NCI-H345 (cell line): ENCODE measurements at places on chromosomes 1 and 21.

- no peak for DNase-seq
These were observed 18.0 kb downstream of the RHBDL2 start for GRCh38 chr1:38923607-38924006.

- DNase-seq = no peak
These were observed 6.5 kb downstream of the PODN start for GRCh38 chr1:53068314-53069099.

GRCh38 chr1:201742476-201742875 lies 86.5 kb upstream of the IPO9 start:
- no peak for DNase-seq

DNA sequence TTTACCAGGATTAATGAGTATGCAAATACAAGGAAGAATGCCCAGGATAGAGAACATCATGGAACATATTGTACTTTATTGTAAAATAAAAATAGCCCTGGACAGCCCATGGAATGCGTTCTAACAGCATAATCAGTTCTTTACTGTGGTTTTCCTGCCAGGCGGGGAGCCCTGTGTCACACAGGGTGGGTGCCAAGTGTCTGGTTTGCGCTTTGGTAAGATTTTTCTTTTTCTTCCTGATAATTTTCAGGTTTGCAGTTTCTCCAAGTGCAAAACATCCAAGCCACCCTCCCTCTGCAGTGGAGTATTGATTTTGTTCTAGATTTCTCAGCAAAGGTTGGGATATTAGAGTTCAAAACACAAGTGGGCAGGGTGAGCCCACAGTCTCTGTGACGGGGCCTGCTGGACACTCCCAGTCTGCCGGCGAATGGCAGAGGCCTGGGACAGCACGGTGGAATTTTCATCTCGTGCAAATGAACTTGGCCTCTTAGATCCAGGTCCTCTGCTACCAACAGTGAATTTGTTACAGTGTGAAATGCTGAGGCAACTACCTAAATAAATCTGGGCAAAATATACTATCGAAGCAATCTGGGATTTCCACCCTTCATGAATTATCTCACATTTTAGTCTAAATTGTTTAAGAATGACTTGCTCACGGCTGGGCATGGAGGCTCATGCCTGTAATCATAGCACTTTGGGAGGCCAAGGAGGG lies 15.6 kb upstream of the KCNJ15 start:
- DNase-seq = no peak

- no peak for DNase-seq
These were observed 2.2 kb downstream of the SLC19A2 start for GRCh38 chr1:169483500-169483966.

GRCh38 chr1:208977012-208977411 lies 606.5 kb upstream of the CAMK1G start:
- DNase-seq = no peak

DNA sequence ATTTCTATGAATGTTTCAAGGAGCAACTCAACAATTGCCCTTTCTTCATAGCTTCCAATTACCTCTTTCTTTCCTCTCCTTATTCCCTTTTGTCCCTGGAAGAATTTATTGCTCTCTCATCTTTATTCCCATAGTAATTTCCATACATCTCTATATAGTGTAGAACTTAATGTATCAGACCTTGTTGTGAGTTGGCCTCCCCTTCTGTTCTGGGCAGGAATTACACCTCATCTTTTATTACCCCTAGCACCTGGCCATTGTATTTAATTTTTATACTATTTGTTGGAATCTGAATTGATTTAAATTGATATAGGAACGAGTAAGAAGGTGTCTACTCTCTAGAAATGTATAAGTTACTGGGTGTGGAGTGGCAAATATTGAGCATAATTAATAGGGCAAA lies 114.5 kb downstream of the CACHD1 start:
- no peak for DNase-seq

DNA sequence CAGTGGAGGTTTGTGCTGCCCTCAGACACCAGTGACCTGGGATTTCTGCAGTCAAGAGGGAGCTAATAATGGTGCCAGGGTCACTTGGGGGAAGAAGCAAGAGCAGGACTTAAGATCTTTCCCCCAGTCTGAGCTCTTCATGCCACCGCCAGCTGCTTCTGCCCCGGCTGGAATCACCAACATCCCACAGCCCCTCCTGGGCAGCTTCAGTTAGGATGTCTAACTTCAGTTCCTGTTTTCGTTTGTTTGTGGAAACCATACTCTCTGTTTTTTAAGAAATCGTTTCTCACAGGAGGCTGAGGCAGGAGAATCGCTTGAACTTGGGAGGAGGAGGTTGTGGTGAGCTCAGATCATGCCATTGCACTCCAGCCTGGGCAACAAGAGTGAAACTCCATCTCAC lies 25.6 kb upstream of the PRDM2 start:
- no peak for DNase-seq

- no peak for DNase-seq
These were observed 14.6 kb upstream of the SLC2A1 start for GRCh38 chr1:42973286-42973685.

DNA sequence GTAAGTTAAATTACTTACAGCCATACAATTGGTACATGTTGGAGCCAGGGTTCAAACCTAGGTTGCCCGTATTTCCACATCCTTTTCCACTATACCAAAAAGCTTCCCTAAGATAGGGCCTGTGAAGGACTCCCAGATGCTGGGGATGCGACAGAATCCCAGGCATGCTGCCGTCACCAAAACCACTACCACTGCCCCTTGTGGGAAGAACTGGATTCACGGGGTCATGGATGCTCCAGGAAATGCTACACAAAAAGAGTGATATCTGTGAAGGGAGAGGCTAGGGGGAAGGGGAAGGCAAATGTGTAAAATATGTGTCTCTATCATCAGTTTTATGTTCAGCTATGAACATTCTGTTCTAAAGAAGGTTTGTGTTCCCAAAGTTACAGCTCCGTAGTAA lies 133.9 kb upstream of the IVNS1ABP start:
- no peak for DNase-seq

- peak; percentile 38 for DNase-seq
These were observed 7.1 kb upstream of the NSUN4 start for GRCh38 chr1:46333300-46334029.

- DNase-seq = peak; percentile 7
These were observed 16.2 kb upstream of the LY9 start for GRCh38 chr1:160779626-160780397.

DNA sequence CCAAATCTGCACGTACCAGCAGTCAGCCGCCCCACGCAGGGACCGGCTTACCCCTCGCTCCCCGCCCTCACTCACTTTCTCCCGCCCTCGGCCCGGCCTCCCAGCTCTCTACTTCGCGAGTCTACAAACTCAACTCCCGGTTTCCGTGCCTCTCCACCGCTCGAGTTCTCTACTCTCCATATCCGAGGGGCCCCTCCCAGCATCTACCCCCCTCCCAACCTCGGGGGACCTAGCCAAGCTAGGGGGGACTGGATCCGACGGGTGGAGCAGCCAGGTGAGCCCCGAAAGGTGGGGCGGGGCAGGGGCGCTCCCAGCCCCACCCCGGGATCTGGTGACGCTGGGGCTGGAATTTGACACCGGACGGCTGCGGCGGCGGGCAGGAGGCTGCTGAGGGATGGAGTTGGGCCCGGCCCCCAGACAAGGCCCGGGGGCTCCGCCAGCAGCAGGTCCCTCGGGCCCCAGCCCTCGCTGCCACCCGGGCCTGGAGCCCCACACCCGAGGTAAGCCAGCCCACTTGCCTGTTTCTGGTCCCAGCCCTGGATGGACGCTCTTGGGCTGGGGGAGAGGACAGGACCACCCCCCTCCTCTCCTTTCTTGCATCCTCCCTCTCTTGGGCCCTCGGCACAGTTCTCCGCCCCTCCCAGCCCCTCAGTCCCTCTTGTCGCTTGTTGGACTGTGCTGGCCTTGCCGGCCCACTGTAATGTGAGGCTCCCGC lies at the start of gene ARTN:
ARTN (plus strand) TSS at position 416 of the 715 bp plus-strand sequence. CDS start 1,856 bp downstream, outside the sequence.
- DNase-seq = peak; percentile 69

DNA sequence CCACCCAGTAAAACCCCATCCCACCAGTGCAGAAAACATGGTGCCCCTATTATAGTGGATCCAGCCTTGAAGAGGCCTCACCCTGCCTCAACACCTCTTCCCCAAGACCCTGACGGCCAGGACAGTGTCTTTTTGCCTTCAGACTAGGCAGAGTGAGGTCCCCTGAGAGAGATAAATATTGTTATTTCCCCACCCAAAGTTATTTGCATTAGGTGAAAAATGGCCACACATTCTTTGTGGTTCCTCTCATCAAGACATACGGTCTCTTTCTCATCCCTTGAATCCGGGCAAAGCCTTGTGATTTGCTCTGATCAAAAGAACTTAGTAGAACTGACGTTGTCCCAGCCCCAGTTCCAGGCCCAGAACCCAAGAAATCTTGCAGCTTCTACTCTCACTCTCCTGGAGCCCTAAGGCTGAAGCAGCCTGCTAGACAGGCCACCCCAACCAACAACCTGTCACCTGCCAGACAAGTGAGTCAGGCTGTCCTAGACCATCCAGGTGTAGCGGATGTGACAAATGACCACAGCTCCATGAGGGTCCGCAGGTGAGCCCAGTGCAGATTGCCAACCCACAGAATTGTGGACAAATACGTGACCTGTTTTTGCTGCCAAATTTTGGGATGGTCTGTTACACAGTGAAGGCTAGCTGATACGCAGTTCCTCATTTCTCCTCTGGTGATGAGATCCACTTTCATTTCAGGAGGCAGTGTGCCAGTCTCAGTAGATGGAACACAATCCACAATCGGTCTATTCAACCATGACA lies 8.1 kb upstream of the SSU72 start:
- no peak for DNase-seq

- no peak for DNase-seq
These were observed 734 bp downstream of the CDK18 start for GRCh38 chr1:205505076-205505729.

DNA sequence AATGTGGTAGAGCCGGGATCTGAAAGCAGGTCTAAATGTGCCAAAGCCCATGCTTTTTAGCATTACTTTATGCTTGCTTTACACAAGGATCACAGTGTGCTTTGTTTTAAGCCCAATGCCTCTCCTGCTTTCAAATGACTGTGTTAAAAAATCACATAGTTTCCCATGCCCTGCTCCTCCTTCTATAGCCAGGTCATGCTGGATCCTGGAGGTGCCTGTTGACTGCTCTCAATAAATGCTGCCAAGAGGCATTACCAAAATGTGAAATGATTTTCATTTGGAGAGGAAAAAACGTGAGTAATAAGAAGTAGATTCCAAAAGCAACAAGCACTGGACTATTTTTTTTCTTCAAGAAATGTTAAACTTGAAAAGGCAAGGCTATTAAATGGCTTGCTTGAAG lies 420.7 kb upstream of the USP24 start:
- DNase-seq = no peak

GRCh38 chr1:111467865-111468716 lies 5.7 kb upstream of the C1orf162 start:
- DNase-seq = no peak

GRCh38 chr1:156122519-156123355 lies 8.2 kb downstream of the LMNA start:
- DNase-seq = peak; percentile 72

DNA sequence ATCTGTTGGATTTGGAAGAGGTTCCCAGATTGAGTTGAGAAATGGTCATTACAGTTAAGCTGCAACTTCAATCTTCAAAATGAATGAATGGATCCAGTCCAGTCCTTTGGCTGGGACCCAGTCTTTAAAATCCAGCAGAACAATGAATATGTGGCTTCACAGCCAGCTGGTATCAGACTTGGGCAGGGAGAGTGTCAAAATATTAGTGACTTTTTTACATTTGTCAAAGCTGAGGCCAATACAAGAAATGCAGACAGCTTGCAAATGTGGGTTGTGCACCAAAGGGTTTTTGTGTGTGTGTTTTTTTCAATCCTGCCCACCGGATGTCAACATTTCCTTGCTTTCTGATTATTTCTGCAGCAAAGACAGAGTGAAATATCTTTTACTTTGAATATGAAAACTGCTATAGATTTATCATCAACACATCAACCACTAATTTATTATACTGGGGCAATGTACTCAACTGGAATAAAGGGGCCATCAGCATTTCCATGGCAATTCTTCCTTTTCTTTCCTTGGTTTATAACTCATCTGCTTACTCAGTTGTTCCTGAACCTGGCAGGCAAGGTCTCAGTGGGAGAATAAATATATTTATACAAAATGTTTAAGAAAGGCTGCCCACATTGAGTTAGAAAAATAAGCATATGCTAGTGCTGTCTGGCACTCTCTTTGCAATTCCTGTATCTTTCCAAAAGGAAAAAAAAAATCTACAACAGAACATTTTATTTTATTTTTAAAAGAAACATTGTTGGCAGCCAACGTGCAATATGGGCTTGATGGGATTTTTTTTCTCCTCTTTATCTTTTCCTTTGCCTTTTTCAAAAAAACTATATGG lies 491.6 kb upstream of the C1orf87 start:
- DNase-seq = no peak

GRCh38 chr21:39196310-39196709 lies 13.1 kb upstream of the PSMG1 start:
- DNase-seq = no peak

- no peak for DNase-seq
These were observed 204.7 kb downstream of the NFIA start for GRCh38 chr1:61287014-61287413.

GRCh38 chr1:151834239-151834638 lies 2.6 kb upstream of the RORC start:
- DNase-seq = no peak

GRCh38 chr1:198107091-198107501 lies 49.7 kb upstream of the NEK7 start:
- no peak for DNase-seq

DNA sequence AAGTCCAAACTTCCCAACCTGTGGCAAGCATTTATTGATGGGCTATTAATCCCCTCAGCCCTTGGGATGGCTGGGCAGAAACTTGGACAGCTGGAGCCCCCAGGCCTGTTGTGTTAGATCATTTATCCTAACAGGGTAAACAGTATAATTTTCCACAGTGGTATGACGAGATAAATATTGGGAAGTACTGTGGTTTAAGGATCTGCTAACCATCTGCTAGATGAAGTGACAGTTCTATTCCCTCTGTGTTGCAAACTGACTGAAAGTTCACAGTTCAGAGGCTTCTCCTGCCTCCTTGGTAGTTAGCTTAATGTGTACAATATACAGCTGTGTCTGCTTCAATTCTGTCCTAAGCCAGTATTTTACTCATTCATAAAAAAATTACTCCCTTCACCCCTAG lies 127.5 kb upstream of the CHODL start:
- no peak for DNase-seq

DNA sequence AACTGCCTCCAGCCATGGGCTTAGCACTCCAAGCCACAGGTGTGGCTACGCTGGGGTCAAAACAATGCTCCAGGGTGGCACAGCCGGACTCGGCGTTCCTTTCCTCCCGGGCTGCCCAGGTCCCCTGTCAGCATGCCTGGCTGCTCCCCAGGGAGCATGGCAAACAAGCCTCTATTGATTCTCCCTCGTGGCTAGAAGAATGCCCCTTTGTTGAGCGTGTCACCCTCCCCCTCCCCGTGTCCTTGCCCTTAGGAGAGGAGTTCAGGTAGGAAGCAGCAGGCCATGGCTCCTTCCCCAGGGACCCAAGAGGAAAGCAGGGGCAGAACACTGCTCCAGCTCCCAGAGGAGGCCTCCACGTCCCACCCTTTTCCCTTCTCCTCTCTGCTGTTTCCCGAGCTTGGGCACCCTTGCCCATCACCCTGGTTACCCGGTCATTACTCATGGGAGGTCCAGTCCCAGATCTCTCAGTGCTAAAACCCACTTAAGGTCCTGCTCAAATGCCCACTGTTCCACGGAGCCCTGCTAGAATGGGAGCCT lies 57.4 kb upstream of the CITED4 start:
- peak; percentile 75 for DNase-seq

GRCh38 chr1:228105996-228106799 lies 2.9 kb downstream of the MRPL55 start:
- no peak for DNase-seq

GRCh38 chr1:214923278-214923915 lies 159.1 kb upstream of the KCNK2 start:
- no peak for DNase-seq
